ENCODE measurements at places on chromosomes 7 and 10.

DNA sequence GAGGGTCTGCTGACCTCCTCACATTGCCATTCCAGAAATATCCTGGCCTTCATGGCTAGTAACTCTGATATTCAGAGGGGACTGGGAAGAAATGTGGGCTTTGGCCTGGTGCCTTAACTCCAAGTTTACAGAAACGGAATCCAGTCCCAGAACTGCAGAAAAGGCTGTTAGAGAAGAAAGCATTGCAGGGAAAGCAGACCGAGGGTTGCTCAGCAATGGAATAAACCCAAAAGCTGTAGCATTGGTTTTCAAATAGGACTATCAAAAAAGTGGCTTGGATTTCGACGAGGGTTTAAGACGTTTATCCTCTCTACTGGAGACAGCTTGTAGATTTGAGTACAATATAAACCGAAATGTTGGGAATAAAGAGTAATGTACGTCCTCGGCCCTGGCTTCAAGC is 425.8 kb upstream of the FOXK1 start:
- no peak overlapping the region for H3K27ac ChIP-seq
- H3K36me3 ChIP-seq = no peaks in the 10 kb centered on the region
- H3K4me3 ChIP-seq = no peak overlapping the region
- no peak for ATAC-seq

DNA sequence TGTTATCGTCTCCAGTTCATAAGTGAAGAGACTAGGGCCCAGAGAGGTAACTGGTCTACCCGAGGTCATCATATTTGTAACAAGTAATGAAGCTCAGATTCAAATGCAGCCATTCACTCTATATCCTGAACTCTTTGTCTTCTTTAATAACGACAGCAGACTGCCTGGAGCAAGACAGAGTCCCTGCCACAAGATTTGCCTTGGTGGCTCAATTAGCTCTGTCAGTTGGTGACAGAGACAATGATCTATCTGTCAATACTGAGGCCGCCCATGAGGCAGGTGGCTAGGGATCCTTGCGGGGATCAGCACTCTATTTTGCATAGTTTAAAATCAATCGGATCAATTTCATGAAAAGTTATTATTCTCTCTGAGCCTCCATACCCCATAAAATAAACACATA is 43.9 kb downstream of the SH3PXD2A start:
- no peak for ATAC-seq
- peak overlapping the region; percentile 28 for H3K27ac ChIP-seq
- no peaks in the 10 kb centered on the region for H3K36me3 ChIP-seq
- peaks cover 2% of the 10 kb centered on the region for H3K27me3 ChIP-seq
- H3K4me3 ChIP-seq = no peak overlapping the region

GRCh38 chr10:21076381-21076780 is 179.3 kb upstream of the NEBL start:
- no peaks in the 10 kb centered on the region for H3K36me3 ChIP-seq
- no peaks in the 10 kb centered on the region for H3K4me1 ChIP-seq
- H3K27ac ChIP-seq = no peak overlapping the region
- H3K4me3 ChIP-seq = no peak overlapping the region
- H3K27me3 ChIP-seq = peaks cover 10% of the 10 kb centered on the region

- no peaks in the 10 kb centered on the region for H3K36me3 ChIP-seq
- H3K4me3 ChIP-seq = no peak overlapping the region
- no peaks in the 10 kb centered on the region for H3K27me3 ChIP-seq
- no peak for ATAC-seq
- peaks cover 28% of the 10 kb centered on the region for H3K4me1 ChIP-seq
- peak overlapping the region; percentile 34 for H3K27ac ChIP-seq
These were observed 121.4 kb downstream of the CAMK1D start for GRCh38 chr10:12470719-12471118.

DNA sequence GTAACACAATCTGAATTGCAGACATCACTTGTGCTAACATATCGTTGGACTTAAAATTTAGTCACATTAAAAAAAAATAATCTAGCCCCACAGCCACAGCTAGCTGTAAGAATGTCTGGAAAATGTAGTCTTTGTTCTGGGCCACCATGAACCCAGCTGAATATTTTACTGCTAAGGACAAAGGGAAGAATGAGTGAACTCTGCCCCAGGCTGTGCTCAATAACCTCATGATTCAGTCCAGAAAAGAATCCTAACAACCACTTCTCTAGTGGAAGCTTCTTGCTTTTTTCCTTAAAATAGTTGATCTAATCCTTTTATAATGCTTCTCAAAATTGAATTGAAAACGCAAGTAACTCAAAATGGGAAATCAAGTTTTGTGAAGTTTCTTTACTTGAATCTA is 25.6 kb upstream of the SOSTDC1 start:
- H3K27ac ChIP-seq = no peak overlapping the region
- peaks cover 1% of the 10 kb centered on the region for H3K27me3 ChIP-seq
- H3K4me1 ChIP-seq = peaks cover 4% of the 10 kb centered on the region
- no peak for ATAC-seq

DNA sequence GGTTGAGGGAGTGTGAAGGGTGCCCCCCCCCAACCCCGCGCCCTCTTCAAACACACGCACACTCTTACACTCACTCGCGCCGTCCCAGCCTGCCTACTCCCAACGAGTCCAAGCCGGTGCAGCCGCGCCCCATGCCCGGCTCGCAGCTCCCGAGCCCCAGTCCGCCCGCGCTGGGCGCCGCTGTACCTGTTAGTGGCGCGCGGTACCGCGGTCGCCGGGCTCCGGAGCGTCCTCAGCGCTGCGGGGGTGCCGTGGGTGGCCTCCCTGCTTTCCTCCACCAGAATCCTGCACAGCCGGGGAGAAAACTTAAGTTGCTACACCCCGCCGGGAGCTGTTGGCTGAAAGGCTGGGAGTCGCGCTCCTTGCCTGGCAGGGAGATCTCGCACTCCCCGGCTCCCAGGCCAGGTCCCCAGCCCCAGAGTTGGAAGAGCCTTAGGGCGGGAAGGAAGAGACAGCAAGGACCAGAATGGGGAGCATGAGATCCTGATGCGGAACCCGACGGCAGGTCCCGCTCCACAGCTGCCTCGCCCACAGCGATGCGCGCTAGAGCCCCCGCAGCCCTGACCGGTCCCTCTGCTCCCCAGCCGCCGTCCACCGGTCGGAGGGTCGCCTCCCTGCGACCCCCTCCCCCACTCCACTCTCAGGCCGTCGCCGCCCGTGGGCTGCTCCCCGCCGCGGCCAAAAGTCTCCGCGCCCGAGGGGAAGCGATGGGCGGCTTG is 863 bp downstream of the ST8SIA6 start:
- peak overlapping the region; percentile 78 for H3K4me3 ChIP-seq
- no peaks in the 10 kb centered on the region for H3K4me1 ChIP-seq
- peak; percentile 77 for ATAC-seq
- no peak overlapping the region for H3K27ac ChIP-seq
- H3K36me3 ChIP-seq = no peaks in the 10 kb centered on the region

DNA sequence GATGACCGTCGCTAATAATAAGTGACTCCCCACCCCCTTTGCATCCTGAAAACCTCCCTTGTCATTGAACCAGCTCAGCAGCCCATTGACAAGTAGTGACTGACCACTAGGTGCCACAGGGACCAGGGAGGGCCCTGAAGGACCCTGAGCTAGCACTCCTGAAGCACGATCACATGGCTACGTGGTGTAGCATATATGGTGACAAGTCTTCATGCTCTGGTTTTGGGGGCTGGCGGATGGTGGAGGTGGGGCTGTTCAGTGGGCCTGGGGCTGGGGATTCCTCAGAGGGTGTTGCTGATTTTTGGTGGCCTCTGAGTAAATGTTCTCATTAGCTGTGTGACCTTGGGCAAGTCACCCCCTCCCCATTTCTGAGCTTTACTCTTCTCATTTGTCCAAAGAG is 4.7 kb downstream of the ADAMTS14 start:
- H3K4me3 ChIP-seq = no peak overlapping the region
- H3K4me1 ChIP-seq = peaks cover 13% of the 10 kb centered on the region
- peaks cover 23% of the 10 kb centered on the region for H3K27me3 ChIP-seq
- ATAC-seq = no peak
- no peaks in the 10 kb centered on the region for H3K36me3 ChIP-seq
- no peak overlapping the region for H3K27ac ChIP-seq

DNA sequence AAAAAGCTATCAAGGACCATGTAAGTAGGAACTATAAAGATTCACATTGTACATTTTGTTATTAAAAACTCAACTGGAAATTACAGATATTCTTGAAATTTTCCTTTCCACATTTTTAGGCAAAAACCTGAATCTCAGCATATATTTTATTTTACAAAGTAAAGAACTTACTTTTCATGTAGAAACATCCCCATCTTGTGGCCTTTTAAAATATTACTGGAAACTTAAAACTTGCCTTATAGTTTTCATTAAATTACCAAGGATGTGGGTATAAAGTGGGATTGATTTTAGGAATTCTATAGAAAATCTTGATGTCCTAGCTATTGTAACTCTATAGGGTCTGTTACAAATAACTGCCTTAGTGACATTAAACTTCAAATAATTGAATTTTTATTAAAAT is 10.6 kb downstream of the DBF4 start:
- H3K27ac ChIP-seq = no peak overlapping the region
- no peaks in the 10 kb centered on the region for H3K27me3 ChIP-seq

GRCh38 chr10:95716466-95716865 is 22.7 kb upstream of the TCTN3 start:
- ATAC-seq = no peak
- H3K4me3 ChIP-seq = no peak overlapping the region
- no peaks in the 10 kb centered on the region for H3K36me3 ChIP-seq

GRCh38 chr7:5322621-5323410 is 40.1 kb downstream of the SLC29A4 start:
- H3K4me1 ChIP-seq = no peaks in the 10 kb centered on the region
- no peak overlapping the region for H3K4me3 ChIP-seq
- H3K27me3 ChIP-seq = no peaks in the 10 kb centered on the region
- no peak for ATAC-seq
- H3K36me3 ChIP-seq = peaks cover 84% of the 10 kb centered on the region
- H3K27ac ChIP-seq = no peak overlapping the region

GRCh38 chr7:90824386-90825307 is 228.5 kb downstream of the CDK14 start:
- H3K4me3 ChIP-seq = no peak overlapping the region
- H3K27me3 ChIP-seq = no peaks in the 10 kb centered on the region
- H3K36me3 ChIP-seq = no peaks in the 10 kb centered on the region
- no peak for ATAC-seq
- no peaks in the 10 kb centered on the region for H3K4me1 ChIP-seq
- no peak overlapping the region for H3K27ac ChIP-seq

DNA sequence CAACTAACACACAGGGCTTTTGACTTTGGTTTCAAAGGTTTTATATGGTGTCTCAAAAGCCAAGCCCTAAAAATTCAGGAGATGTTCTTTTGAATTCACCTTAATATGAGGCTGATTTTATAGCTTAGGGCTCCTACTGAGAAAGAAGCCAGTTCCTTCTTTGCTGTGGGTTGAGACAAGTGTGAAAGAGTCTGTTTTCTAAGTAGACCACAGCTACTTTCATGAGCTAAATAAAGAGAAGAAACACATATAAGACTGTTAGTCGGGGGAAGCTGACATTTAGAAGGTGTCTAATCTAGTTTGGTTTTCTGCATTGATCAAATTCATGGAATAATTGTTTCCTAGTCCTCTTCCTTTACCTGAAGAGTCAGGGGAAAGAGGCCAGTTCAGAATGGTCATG is 332.1 kb upstream of the CELF2 start:
- ATAC-seq = no peak
- no peaks in the 10 kb centered on the region for H3K4me1 ChIP-seq
- no peak overlapping the region for H3K4me3 ChIP-seq
- no peaks in the 10 kb centered on the region for H3K36me3 ChIP-seq

GRCh38 chr7:93150200-93150835 is 2.1 kb upstream of the SAMD9L start:
- peaks cover 23% of the 10 kb centered on the region for H3K4me1 ChIP-seq
- peak overlapping the region; percentile 49 for H3K27ac ChIP-seq
- no peak overlapping the region for H3K4me3 ChIP-seq

- H3K27me3 ChIP-seq = no peaks in the 10 kb centered on the region
- no peak overlapping the region for H3K27ac ChIP-seq
- ATAC-seq = no peak
These were observed 54.0 kb upstream of the LRRC18 start for GRCh38 chr10:48993627-48994026.

- H3K27me3 ChIP-seq = peaks cover 18% of the 10 kb centered on the region
- ATAC-seq = no peak
- H3K27ac ChIP-seq = no peak overlapping the region
- H3K4me1 ChIP-seq = no peaks in the 10 kb centered on the region
These were observed 119.4 kb upstream of the ADCY1 start for GRCh38 chr7:45454771-45455170.

DNA sequence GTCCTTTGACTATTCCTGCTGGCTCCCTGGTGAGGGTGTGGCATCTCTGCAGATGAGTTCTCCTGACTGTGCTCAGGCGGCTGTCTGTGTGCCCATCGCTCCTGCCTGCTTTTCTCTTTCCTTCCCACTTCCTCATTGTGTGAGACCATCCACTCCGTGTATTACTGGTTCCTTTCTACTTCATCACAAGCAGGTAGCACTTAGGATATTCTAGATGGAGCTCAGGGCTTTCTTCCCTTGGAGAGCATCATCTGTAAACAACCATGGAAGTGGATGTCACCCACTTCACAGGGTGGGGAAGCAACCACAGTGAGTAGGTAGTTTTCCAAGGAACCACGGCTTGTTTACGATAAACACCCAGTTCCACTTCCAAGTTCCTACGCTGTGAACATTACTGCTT is 15.7 kb downstream of the DNAJB6 start:
- ATAC-seq = no peak
- H3K4me1 ChIP-seq = peaks cover 55% of the 10 kb centered on the region
- H3K36me3 ChIP-seq = peaks cover 73% of the 10 kb centered on the region
- H3K4me3 ChIP-seq = peak overlapping the region; percentile 68
- no peaks in the 10 kb centered on the region for H3K27me3 ChIP-seq
- peak overlapping the region; percentile 89 for H3K27ac ChIP-seq

DNA sequence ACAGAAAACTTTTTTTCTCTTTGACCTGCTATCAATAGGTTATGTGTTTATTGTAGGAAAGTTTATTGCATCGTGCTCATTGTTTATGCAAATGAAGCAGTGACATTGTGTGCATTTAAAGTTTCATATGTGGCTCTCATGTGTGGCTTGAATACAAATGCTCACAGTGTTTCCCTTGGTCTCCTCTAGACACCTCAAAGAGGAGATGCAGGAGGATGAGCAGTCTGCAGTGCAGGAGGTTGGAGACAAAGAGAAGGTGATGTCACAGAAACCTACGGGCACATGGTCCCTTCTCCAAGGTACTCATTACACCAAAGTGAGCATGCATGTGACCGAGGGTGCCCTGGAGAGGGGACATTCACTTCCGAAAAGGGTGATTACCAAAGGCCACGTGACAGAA is 430.2 kb downstream of the INHBA start:
- H3K36me3 ChIP-seq = no peaks in the 10 kb centered on the region
- ATAC-seq = no peak
- H3K27ac ChIP-seq = no peak overlapping the region
- no peak overlapping the region for H3K4me3 ChIP-seq
